ENCODE measurements at places on chromosomes 1 and 21. TPM values are rescaled to one million over a fixed set of nuclear protein-coding genes. Genes with fewer than 3 reads are reported as not detected.

The PWP2 gene
- total RNA-seq, result 2.4 TPM

- H3K27ac ChIP-seq, result no peak overlapping the region
- DNase-seq, result no peak
- H3K4me3 ChIP-seq, result no peak overlapping the region
- H3K27me3 ChIP-seq, result peaks cover 27% of the 10 kb centered on the region
- H3K4me1 ChIP-seq, result peaks cover 25% of the 10 kb centered on the region
- H3K36me3 ChIP-seq, result no peaks in the 10 kb centered on the region
Observed at GRCh38 chr1:24915816-24916602, 14.1 kb downstream of the RUNX3 start.

The STYXL2 gene
- 49.6 TPM for total RNA-seq

DNA sequence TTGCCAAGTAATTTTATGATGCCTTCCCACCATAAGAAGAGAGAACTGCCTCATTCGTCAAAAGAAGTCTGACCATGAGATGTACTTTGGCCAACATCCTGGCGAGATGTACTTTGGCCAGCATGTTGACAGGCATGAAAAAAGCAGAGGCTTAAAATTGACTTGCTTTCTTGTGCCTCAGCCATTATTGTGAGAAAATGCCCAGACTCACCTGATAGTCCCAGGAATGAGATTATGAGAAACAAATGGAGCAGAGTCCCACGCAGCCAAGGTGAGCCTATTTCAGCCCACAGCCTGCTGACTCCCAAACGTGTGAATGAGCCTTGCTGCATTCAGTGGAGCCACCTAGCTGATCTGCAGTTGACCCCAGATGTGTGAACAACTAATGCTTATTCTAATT, 43.5 kb upstream of the ZNF644 start:
- H3K4me1 ChIP-seq, result no peaks in the 10 kb centered on the region
- no peak overlapping the region for H3K27ac ChIP-seq
- no peaks in the 10 kb centered on the region for H3K36me3 ChIP-seq
- H3K27me3 ChIP-seq, result no peaks in the 10 kb centered on the region
- no peak overlapping the region for H3K4me3 ChIP-seq

DNA sequence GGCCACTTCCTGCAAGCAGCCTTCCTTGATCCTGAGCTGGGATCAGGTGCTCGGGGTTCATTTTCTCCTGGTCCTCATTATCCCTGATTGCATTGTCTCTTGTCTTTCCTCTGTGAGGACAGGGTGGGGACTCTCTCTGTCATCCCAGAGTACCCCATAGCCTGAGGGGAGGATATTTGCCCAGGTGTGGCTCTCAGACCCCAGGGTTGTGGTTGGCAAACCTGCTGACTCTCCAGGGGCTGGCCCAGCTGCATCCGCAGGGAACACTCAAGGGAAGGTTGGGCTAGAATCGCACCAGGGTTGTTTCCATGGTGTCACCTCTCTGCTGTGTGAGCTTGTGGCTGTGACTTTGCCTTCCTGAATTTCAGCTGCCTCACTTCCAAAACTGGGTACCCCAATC, 276.8 kb upstream of the C1orf174 start:
- no peak overlapping the region for H3K4me3 ChIP-seq
- H3K4me1 ChIP-seq, result peaks cover under 1% of the 10 kb centered on the region
- no peak for DNase-seq

DNA sequence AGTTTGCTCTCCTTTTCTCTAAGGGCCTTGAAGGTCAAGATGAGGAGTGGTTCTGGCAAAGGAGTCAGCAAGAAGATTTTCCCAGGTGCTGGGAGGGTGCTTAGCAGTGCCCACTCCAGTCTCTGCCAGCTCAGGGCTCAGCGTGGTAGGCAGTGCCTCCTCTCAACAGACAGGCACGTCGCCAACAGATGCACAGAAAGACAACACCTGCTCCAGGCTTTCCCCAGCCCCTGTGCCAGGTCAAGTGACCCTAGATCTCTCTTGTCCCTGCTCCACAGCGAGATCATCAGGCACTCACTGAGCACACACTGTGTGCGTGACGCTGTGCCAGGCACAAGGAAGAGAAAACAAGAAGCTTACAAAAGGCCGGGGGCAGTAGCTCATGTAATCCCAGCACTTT, 86.0 kb downstream of the CASZ1 start:
- H3K27ac ChIP-seq, result peak overlapping the region; percentile 21
- peaks cover 25% of the 10 kb centered on the region for H3K4me1 ChIP-seq
- H3K4me3 ChIP-seq, result no peak overlapping the region
- DNase-seq, result no peak
- peaks cover 5% of the 10 kb centered on the region for H3K36me3 ChIP-seq

DNA sequence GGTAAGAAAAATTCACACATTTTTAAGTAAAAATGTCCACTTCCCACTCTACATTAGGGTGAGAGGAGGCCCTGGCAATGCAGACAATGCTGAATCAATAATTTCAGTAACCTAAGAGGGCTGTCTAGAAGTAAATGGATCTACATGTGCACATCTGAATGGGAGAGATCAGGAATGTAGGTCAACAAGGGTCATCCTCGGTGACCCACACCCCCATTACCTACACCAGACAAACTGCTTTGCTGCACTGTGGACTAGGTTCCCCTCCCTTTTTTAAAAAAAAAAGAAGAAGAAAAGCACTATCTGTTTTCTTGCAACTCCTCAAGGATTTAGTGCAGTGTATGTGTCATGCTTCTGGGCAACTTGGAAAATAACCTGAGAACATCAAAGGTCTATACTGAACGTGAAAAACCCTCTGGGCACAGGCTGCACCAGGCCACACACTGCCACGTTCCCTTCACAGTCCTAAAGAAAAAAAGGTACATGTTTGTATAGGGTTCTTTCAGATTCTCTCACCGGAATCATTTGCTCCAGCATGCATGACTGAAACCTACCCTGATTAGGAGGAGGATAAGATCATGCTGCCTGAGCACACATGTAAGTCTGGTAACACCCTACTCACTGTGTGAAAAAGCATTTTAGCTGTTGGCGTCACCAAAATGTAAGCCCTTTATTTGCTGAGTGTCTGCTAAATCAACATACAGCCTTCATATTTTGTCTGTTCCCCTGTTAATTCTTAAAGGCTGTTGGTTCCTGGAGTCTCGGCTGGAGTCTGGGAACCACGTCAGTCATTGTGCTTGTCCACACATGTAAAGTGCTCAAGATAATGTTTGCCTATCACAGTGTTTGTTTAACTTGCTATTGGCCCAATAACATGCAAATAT, 341.0 kb downstream of the SMYD3 start:
- no peaks in the 10 kb centered on the region for H3K27me3 ChIP-seq
- no peak for DNase-seq
- no peak overlapping the region for H3K4me3 ChIP-seq
- H3K4me1 ChIP-seq, result no peaks in the 10 kb centered on the region

DNA sequence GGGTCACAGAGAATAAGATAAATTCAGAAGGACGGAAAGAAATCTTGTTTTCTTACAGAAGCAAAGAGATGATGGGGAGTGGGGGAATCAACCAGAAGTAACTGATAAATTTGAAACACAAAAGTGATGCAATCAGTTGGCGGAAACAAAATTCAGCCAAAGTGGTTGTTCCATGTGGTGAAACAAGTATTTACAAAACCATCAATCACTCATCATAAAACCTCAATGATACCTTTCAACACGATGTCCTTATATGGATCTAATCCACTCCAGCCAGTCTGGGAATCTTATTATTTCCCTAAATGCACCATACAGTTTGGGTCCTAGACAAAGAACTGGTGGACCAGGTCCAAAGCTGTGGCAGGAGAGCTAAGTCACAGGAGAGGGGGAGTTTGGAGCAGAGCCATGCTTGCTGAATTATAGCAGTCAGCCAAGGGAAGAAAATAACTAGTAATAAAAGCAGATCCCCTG, 303.8 kb upstream of the LRRC7 start:
- H3K27ac ChIP-seq, result no peak overlapping the region
- no peaks in the 10 kb centered on the region for H3K36me3 ChIP-seq
- DNase-seq, result peak; percentile 72
- H3K4me3 ChIP-seq, result no peak overlapping the region

DNA sequence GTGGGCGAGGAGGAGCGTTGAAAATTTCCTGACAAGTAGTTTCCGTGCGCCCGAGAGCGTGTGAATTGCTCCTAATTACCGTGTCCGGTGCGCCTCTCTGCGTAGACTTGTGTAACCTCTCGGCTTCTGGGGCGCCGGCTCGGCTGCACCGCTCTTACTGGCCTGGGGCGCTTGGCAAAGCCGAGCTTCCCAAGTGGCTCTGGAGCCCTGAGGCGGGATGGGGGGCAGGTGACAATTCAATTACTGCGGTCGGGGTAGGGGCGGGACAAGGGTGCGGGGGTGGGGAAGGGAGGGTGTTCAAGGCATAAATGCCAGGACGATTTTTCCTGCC, 392 bp upstream of the DMRTA2 start:
- peaks cover 53% of the 10 kb centered on the region for H3K4me1 ChIP-seq
- no peaks in the 10 kb centered on the region for H3K36me3 ChIP-seq
- no peak overlapping the region for H3K27ac ChIP-seq
- peak overlapping the region; percentile 26 for H3K4me3 ChIP-seq

GRCh38 chr1:219152751-219153150, 20.9 kb upstream of the LYPLAL1 start:
- H3K36me3 ChIP-seq, result no peaks in the 10 kb centered on the region
- H3K27me3 ChIP-seq, result no peaks in the 10 kb centered on the region
- H3K4me1 ChIP-seq, result peaks cover 4% of the 10 kb centered on the region
- H3K27ac ChIP-seq, result no peak overlapping the region
- no peak for DNase-seq

DNA sequence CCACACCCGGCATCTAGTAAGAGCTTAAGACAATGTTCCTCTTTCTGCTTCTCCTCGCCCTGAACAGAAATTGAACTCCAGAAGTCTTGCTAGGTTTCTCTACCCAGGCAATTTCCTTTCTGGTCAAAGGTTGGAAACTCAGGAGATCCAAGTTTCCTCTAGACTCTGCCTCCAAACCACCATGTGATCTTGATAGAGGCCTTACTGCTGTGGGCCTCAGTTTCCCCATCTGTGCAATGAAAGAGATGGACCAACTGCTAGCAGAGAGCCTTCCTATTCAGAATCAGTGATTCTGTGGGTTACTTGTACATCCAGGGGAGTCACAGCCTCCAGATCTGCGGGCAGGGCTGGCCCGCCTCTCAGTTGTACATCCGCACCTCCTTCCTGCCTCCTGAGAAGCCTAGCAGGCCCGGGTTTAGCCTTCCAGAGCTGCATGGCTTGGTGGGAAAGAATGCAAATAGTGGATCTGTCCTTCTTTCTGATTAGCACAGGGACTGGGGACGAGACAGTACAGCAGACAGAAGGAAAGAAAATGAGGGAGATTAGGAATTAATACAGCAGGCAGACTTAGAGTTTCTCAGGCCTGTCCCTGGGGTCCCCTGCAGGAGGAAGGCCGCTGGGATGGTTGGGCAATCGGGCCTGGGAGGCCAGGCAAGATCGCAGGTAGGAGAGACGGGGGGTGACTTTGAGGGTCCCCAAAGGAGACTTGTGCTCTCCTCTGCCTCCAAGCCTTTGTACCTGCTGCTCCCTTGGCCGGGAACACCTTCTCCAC, 83.9 kb downstream of the PAX7 start:
- no peak for DNase-seq
- no peak overlapping the region for H3K27ac ChIP-seq
- H3K4me1 ChIP-seq, result peaks cover 48% of the 10 kb centered on the region
- H3K4me3 ChIP-seq, result no peak overlapping the region

- no peak for DNase-seq
- H3K4me3 ChIP-seq, result no peak overlapping the region
- no peak overlapping the region for H3K27ac ChIP-seq
- H3K4me1 ChIP-seq, result peaks cover 4% of the 10 kb centered on the region
- no peaks in the 10 kb centered on the region for H3K27me3 ChIP-seq
Observed at GRCh38 chr1:117566556-117566955, 39.3 kb upstream of the TENT5C start.

The PGLYRP3 gene
- not detected for total RNA-seq
